ENCODE measurements at places on chromosomes 1 and 21.

GRCh38 chr1:177077734-177078499 lies 86.6 kb downstream of the ASTN1 start:
- no peak for DNase-seq

GRCh38 chr1:65469889-65470340 lies 49.4 kb downstream of the LEPR start:
- no peak for DNase-seq

- DNase-seq = no peak
These were observed 18.2 kb downstream of the CD34 start for GRCh38 chr1:207892764-207893163.

DNA sequence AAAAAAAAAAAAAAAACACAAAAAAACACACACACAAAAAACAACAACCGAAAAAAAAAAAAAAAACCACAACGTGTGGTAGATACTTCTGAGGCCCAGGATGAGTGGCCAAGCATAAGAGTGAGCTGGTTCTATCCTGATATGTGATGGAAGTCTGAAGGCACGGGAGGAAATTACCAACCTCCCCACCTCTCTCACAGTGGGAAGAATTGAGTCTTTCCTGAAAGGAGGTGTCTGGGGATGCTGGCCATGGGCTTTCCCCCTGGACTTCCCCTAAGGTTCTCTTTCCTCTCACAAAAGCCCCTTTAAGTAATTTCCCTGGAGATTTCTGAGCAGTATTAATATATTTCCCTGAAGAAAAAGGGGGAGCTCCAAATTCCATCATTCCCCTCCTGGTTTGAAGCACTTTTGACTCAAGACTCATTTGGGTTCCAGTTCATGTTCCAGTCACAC lies 5.2 kb downstream of the TMCC2 start:
- no peak for DNase-seq

GRCh38 chr1:44416408-44416807 lies 11.4 kb downstream of the RNF220 start:
- no peak for DNase-seq

DNA sequence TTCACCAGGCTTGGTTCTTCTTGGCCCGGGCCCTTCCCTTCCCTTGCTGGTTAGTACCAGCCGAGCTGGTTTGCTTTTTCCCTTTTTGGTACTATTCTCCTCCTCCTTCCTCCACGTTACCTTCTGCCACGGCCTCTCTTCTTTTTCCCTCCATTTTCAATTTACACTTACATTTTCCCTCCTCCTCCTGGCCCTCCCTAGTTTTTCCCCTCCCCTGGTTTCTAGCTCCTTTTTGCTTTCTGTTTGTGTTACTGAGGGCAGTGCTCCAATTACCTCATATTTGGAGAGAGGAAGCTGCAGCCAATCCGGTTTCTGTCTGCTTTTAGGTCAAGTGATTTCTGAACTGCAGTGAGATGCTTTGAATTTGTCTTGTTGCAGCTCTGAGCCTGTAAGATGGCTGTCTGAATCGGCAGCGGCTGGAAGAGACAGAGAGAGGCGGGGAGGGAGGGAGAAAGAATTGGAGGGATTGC lies 63.7 kb downstream of the MACF1 start:
- DNase-seq = no peak

- DNase-seq = no peak
These were observed 7.8 kb upstream of the OR14I1 start for GRCh38 chr1:248710305-248710900.

- DNase-seq = no peak
These were observed 10.6 kb upstream of the OLIG2 start for GRCh38 chr21:33015096-33015495.

GRCh38 chr1:62595647-62596046 lies 1.7 kb upstream of the ANGPTL3 start:
- DNase-seq = no peak

- DNase-seq = no peak
These were observed 837 bp downstream of the STXBP3 start for GRCh38 chr1:108747171-108747850.

- DNase-seq = peak; percentile 19
These were observed 536 bp downstream of the LGALS8 start for GRCh38 chr1:236524142-236524894.

DNA sequence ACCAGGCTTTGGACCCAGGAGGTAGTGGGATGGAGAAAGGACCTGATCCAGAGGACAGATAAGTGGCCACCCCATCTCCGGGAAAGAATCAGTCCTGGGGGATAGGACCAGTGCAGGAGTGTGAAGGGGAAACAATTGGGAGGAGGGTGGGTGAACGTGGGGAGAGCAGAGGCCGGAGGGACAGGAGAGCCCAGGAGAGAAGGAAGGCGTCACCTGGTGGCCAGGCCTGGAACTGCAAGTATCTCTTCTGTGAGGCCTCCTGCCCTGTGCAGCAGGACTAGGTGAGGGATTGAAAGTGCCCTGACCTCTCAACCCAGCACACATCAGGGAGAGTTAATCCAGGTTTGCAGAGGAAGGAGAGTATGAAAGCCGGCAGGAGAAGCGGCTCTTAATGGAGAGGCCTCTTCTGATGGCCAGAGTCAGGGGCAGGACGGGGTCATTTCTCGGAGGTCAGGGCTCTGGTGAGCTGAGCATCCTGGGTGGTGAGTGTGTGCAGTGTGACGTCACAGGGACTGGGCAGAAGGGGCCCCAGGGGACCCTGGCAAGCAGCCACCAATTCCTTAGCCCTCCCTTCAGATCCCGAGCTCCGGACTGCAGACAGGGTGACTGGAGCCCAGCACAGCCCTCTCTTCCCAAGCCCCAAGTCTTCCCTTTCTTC lies 9.2 kb upstream of the LAD1 start:
- peak; percentile 57 for DNase-seq

GRCh38 chr1:150109586-150109985 lies 40.1 kb upstream of the PLEKHO1 start:
- no peak for DNase-seq

DNA sequence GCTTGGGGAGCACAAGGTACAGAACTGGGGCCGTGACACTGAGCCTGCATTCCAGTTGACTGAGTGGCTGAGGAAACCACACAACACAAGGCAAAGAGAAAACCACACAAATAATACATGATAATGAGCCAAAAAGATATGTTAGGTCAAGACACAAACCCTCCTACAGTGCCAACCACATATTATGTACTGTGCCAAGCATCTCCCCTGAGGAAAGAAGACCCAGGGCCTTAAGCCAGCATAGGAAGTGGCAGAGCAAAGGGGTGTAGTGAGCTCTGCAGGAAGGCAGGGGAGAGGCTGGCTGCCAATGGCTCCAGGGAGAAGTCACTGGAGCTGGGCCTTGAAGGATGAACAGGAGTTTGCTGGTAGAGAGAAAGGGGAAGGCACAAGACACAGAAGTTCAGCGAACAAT lies 28.2 kb downstream of the CTNNBIP1 start:
- no peak for DNase-seq

DNA sequence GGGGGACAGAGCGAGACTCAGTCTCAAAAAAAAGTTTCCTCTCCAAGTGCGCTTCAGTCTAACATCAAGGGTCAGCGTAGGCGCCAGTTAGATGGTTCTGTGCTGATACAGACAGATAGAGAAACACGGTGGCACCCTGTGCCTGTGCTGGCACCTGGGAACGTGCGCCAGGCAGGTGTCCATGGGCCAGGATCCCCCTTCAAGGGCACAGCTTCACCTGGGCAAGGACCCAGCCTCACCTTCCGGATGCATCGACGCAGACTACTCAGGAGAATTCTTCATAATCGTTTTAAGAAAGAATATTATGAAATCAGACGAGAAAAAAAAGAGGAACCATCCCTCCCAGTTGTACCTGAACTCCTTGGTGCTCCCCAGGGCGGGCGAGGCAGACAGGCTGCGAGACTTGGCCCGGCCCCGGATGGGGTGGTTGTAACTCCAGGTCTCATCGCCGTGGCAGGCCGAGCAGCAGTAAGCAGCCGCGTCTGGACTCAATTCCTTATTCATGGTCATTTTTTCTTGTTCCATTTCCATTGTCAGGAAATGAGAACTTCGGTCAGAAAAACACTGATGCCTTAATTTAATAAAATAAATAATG lies 13.3 kb downstream of the NADK start:
- no peak for DNase-seq
